Erythroblast (primary cell): ENCODE measurements at places on chromosomes 13 and 19.
A peak's percentile ranks its signal among the peaks of the same experiment; 100 is the strongest.

DNA sequence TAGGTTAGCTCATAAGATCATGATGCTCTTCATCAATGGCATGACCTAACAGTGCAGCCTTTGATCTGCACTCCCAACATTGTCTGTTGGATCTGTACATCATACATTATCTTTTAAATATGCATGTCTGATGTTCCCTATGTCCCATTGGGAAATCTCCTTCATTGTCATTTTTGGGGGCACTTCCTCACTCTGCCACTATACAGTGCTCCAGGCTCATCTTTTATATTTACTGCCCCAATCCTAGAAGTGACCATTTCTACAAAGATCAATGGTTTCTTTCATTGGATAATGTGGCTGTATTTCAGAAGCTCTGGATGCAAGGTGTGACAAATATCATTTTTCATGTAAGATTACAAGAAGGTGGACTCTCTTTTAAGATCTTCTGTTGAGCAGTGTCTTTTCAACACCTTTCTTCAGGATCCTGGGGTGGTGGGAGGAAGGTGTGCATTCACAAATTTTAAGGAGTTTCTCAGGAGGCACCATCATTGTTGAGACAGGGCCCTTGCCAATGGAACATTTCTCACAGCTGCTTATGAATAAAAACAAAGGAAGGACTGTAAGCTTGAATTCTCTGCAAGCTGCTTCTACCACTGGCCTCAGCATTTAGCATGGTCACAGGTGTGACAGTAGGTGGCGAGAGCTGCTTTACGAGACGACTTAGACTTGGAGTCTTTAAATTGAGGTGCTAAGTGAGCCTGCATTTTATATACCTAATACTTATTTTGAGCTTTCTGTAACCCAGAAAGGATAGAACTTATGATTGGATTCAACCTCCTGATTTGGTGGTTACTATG is 403.0 kb downstream of the LMO7 start:
- no peak for DNase-seq

- DNase-seq, result no peak
Measured at GRCh38 chr13:63901630-63902029, 2486.0 kb upstream of the PCDH20 start.

- DNase-seq, result peak; percentile 8
Measured at GRCh38 chr13:110307767-110308655, 927 bp downstream of the COL4A2 start.

DNA sequence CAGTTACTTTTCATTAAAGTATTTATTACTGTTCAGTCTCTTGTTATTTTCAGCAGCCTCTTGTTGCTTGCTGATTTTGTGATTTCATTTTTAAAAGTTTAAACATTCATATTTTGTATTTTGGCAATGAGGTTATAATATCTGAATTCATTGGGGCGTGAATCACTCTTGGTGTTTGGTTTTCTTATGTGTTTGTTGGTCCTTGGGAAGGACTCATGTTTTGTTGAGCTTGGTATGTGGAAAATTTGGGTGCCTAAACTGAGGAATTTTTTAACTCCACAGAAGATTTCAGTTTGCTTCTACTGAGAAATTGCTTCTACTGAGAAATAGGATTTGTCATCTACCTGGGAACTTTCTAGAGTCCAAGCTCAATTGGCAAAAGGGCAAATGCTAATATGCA is 38.2 kb downstream of the PDS5B start:
- no peak for DNase-seq

DNA sequence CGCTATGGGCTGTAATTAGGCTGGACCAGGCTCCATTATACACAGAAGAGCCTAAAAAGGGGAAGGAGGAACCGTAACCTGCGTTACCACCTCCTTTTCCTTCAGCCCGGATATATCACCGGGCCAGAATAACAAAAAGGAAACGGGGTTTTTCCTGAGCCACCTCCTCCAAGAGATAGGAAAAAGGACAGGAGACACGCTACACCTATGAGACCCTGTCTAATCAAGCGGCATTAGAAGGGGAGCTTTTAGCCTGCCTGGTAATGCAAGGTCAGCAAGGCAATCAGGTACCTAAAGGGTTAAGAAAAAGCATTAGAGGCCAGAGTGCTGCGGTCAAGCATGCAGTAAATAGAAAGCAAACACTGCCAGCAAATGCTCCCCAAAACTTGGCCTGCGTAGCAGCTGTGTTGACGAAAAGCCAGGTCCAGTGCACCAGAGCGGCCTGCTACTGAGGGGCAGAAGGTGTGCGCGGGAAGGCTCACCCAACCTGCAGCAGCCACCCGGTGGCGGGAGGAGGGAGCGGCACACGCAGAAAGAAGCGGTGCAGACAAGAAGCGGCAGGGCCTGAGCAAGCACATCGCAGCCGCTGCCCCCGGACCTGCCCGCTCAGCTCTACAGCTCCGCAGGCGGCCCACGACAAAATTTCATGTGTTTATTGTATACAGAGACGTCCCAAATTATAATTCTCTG is 1466.1 kb downstream of the UQCRFS1 start:
- no peak for DNase-seq

DNA sequence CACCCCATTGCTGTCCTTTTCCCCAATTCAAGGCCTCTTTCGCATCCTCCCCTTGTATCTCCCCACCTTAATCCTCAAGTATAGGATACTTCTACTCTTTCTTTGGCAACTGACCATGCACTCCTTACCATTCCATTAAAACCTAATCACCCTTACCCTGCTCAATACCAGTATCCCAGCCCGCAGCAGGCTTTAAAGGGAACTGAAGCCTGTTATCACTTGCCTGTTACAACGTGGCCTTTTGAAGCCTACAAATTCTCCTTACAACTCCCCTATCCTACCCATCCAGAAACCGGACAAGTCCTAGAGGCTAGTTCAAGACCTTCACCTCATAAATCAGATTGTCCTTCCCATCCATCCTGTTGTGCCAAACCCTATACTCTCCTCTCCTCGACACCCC is 16.2 kb upstream of the OR10H1 start:
- no peak for DNase-seq

- peak; percentile 82 for DNase-seq
Measured at GRCh38 chr19:38683393-38684077, 36.1 kb downstream of the ACTN4 start.

DNA sequence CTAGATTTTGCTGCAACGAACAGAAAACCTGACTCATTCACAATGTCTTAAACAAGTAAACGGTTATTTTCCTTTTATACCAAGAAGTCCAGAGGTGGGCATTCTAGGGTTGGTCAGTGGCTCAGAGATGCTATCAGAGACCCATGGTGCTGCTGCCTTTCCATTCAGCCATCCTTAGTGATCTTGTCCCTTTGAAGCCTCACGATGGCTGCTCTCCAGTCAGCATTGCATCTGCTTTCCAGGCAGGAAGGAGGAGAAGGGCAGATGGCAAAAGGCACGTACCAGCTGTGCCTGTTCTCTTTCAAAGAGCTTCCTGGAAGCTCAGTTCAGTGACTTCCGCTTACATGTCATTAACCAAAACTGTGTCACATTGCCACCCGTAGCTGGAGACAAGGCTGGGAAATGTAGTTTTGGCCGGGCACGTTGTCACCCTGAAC is 30.1 kb downstream of the WDFY2 start:
- peak; percentile 9 for DNase-seq

DNA sequence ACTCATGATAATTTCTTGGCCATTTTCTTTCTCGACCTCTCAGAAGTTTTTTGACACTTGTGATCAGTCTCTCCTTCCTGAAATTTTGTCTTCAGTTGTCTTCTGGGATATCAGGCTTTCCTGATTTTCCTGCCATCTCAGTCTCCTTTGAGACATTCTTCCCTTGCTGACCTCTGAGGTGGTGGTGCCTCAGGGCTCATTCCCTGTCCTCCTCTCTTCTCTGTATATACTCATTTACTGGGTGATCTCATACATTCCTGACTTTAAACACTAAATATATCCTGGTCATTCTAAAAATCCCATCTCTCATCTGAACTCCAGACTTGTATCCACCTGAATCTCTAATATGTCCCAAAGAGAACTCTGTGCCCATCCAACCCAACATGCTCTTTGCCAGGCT is 31.3 kb upstream of the STARD13 start:
- DNase-seq, result no peak

- DNase-seq, result no peak
Measured at GRCh38 chr13:26899202-26899601, 138.6 kb upstream of the GPR12 start.
